GM12878 (cell line): ENCODE measurements at places on chromosomes 3 and 15. TPM values are rescaled to one million over a fixed set of nuclear protein-coding genes. Genes with fewer than 3 reads are reported as not detected.
A peak's percentile ranks its signal among the peaks of the same experiment; 100 is the strongest.

- peak overlapping the region; percentile 46; the same call in 1 of the 2 replicates for H3K4me3 ChIP-seq
- no peaks in the 10 kb centered on the region; the same call in 1 of the 2 replicates for H3K36me3 ChIP-seq
- no peaks in the 10 kb centered on the region for H3K27me3 ChIP-seq
- peak overlapping the region; percentile 99 for H3K27ac ChIP-seq
Measured at GRCh38 chr3:13009946-13010315, 63.3 kb downstream of the IQSEC1 start.

DNA sequence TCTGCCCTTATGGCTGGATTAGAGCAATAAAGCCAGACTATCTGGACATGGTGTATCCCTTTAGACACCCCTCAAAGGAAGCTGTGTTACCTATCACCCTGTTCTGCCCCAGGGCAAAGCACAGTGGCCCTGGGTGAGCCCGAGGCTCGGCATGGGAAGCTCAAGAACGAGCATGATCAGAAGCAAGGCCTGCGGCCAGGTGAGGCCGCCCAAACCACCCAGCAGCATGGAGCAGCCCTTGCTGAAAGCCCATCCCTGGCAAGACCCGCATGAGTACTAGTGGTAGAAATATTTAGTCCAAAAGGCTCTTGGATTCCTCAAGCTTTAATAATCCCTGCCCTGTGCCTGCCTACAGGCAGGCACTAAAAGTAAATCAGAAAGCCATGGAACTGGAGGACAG is 261.1 kb downstream of the MEX3B start:
- no peak for DNase-seq
- H3K27ac ChIP-seq = no peak overlapping the region
- no peaks in the 10 kb centered on the region for H3K4me1 ChIP-seq
- H3K27me3 ChIP-seq = no peaks in the 10 kb centered on the region; the same call in 1 of the 2 replicates

DNA sequence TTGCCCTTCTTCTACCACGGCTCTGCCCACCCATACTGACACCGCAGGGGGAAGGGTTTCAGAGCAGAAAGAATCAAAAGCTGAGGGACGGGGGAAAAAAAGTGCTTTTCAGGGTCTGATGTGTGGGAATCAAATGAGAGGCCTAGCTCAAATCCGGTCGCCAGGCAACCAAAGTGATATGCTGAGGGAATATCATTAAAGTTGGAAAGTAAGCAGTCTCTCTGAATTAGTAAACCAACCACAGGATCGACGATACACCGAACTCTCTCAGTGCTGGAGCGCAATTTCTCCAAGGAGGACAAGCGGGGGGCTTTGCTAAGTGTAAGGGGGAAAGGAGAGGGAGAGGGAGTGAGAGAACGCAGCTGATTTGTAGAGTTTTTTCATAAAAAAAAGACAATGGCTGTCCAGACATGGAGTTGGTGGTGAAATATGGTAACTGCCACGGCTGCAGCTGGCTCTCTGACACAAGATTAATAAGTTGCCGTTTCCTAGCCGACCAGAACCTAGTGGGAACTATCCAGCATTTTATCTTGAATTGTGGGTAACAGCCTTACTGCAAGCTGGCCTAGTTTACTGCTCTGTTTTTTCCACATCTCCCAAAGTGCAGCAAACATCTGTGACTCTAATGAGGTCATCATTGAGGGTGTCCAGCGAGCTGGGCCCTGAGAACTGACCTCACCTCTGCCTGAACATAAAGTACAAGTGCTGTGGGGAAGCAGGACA is 530.2 kb downstream of the SOX2 start:
- H3K4me1 ChIP-seq = no peaks in the 10 kb centered on the region
- H3K27ac ChIP-seq = no peak overlapping the region
- DNase-seq = no peak
- no peaks in the 10 kb centered on the region for H3K36me3 ChIP-seq
- H3K27me3 ChIP-seq = no peaks in the 10 kb centered on the region

DNA sequence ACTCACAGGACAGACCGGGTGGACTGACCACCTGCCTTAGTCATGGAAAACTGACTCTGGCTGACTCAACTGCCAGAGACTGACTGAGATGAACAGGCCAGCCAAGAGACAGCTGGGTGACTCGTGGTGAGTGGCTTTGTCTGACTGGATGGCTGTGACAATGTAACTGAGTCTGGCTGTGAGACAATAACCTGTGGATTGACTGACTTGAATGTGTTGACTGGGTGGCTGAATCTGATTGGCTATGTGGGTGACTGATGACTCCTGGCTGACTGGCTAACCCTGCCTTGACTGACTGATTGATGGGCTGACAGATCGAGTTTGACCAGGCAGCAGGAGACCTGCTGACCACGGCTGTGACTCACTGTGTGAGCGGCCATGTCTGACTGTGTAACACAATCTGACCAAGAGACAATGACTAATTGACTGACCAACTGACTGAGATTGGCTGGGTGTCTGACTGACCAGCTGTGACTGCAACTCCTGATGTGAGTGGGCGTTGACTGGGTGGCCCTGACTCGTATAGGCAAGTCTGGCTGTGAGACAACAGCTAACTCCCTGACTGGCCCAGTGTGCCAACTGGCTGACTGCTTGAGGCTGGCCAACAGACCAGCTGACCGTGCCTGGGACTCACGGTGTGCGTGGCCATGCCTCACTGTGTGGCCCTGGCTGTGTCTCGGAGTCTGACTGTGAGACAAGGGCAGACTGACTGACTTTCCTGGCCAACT is 509.1 kb downstream of the SHQ1 start:
- H3K27me3 ChIP-seq = no peaks in the 10 kb centered on the region
- peak; percentile 15 for DNase-seq
- H3K36me3 ChIP-seq = no peaks in the 10 kb centered on the region
- H3K4me3 ChIP-seq = no peak overlapping the region

GRCh38 chr3:154034797-154035330 is 86.3 kb upstream of the ARHGEF26 start:
- H3K4me1 ChIP-seq = no peaks in the 10 kb centered on the region
- H3K27me3 ChIP-seq = no peaks in the 10 kb centered on the region
- no peak overlapping the region for H3K4me3 ChIP-seq
- H3K27ac ChIP-seq = no peak overlapping the region
- no peaks in the 10 kb centered on the region for H3K36me3 ChIP-seq

DNA sequence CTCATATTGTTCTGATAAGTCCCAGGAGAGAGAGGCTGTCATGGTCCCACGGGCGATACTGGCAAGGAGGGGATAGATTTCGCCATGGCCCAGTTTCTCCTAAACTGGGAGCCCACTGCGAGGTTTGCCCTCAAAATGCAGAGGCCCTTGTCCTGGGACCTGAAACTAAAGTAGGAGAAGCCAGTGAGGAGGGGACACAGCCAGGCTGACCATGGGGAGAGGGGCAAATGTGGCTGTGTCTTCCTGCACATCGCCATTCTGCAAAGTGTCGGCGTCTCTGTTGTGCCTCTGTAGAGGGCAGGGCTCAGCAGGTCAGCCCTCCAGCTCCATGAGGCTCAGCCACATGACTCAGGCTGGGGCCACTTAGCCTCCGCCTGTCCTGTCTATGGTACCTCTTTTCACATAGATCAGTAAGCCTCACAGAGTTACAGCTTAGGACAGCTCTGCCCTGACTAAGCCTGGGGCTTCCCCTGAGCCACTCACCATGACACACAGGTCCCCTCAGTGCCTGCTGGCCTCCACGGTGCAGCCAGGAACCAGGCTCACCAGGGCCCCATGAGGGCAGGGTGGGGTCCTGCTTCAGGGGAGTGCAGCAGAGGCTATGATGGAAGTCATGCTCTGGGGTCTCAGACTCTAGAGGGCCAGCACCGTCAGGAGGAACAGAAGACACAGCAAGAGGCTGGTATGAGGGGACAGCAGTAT is 28.6 kb upstream of the PLXNA1 start:
- peaks cover 18% of the 10 kb centered on the region for H3K4me1 ChIP-seq
- DNase-seq = no peak
- no peak overlapping the region for H3K4me3 ChIP-seq
- H3K36me3 ChIP-seq = no peaks in the 10 kb centered on the region; the same call in 1 of the 2 replicates
- peak overlapping the region; percentile 1 for H3K27ac ChIP-seq
- no peaks in the 10 kb centered on the region for H3K27me3 ChIP-seq

- no peaks in the 10 kb centered on the region for H3K4me1 ChIP-seq
- DNase-seq = no peak
- no peak overlapping the region for H3K27ac ChIP-seq
- H3K4me3 ChIP-seq = no peak overlapping the region
Measured at GRCh38 chr3:65170390-65171042, 482.7 kb upstream of the ADAMTS9 start.

- no peaks in the 10 kb centered on the region for H3K27me3 ChIP-seq
- no peak for DNase-seq
- H3K4me3 ChIP-seq = no peak overlapping the region
- H3K4me1 ChIP-seq = no peaks in the 10 kb centered on the region
- H3K36me3 ChIP-seq = no peaks in the 10 kb centered on the region
Measured at GRCh38 chr3:6785726-6786125, 75.2 kb upstream of the GRM7 start.

DNA sequence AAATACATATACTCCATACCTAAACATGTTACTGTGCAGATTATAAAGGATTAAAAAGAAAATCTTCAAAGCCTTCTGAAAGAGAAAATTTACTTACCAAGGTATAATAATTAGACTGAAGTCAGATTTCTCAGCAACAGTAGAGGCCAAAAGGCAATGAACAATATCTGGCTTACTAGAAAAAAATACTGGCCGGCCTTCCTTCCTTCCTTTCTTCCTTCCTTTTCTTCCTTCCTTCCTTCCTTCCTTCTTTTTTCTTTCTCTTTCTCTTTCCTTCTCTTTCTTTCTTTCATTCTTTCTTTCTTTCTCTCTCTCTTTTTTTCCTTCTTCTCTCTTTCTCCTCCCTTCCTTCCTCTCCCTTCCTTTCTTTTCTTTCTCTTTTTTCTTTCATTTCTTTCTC is 209.6 kb downstream of the KCNH8 start:
- DNase-seq = no peak
- peaks cover 6% of the 10 kb centered on the region for H3K4me1 ChIP-seq
- H3K36me3 ChIP-seq = no peaks in the 10 kb centered on the region
- no peak overlapping the region for H3K4me3 ChIP-seq

The CLRN1 gene
- polyA plus RNA-seq = not detected in 2 replicates

The MCF2L2 gene
- polyA plus RNA-seq = 1.4 and 1.6 TPM in 2 replicates

The NR1I2 gene
- polyA plus RNA-seq = 0.28 and 0.47 TPM in 2 replicates

The TM4SF1 gene
- not detected in 2 replicates for polyA plus RNA-seq

The ARHGAP31 gene
- polyA plus RNA-seq = 7.2 and 8.1 TPM in 2 replicates
